Adrenal gland (tissue), 19 donors: ENCODE measurements at places on chromosomes 1 and 21. TPM values are rescaled to one million over a fixed set of nuclear protein-coding genes. Genes with fewer than 3 reads are reported as not detected.
A peak's percentile ranks its signal among the peaks of the same experiment; 100 is the strongest.

The TNFAIP8L2 gene
- 4.9 TPM for total RNA-seq

DNA sequence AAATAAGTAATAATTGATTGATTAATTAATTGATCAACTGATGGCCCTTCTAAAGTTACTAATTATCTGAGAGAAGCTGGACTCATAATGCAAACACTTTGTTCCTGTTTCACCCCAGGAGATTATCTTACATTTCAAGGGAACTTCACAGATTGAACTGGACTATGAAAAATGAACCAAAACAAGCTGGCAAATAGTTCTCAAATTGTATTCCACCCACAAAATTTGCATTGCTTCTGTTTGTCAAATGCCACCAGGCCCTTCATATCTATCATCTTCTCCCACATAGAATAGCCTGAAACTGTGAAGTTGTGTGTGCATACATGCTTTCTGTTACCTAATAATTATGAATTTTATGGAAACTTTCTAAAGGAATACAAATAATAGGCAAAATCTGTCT lies 104.0 kb downstream of the ZNF281 start:
- no peak for DNase-seq

- DNase-seq, result no peak
Measured at GRCh38 chr1:151920149-151920548, 10.8 kb upstream of the THEM4 start.

GRCh38 chr21:27021801-27022200 lies 54.9 kb upstream of the ADAMTS5 start:
- DNase-seq, result no peak

GRCh38 chr1:33232716-33233115 lies 23.6 kb upstream of the ZNF362 start:
- no peak for DNase-seq

- DNase-seq, result peak; percentile 39
Measured at GRCh38 chr1:242890192-242890741, 364.8 kb downstream of the CEP170 start.
